ENCODE measurements at places on chromosomes 7 and 10.

DNA sequence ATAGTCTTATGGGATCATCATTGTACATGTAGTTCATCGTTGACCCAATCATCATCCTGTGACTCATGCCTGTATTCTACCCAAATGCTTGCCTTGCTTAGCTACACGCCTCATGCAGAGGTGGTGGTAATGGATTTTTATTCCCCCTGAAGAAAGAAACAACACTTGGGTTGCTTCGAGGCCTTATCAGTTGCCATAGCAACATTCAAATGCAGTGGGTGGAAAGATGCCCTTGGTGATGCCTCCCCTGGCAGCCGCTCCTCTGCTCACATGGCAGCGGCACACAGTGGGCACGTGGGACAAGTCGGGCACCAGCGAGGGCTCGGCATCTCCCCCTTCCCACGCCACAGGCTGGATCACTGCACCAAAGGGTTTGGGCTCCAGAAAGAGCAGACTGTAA, 54.0 kb upstream of the NMT2 start:
- no peak for DNase-seq

DNA sequence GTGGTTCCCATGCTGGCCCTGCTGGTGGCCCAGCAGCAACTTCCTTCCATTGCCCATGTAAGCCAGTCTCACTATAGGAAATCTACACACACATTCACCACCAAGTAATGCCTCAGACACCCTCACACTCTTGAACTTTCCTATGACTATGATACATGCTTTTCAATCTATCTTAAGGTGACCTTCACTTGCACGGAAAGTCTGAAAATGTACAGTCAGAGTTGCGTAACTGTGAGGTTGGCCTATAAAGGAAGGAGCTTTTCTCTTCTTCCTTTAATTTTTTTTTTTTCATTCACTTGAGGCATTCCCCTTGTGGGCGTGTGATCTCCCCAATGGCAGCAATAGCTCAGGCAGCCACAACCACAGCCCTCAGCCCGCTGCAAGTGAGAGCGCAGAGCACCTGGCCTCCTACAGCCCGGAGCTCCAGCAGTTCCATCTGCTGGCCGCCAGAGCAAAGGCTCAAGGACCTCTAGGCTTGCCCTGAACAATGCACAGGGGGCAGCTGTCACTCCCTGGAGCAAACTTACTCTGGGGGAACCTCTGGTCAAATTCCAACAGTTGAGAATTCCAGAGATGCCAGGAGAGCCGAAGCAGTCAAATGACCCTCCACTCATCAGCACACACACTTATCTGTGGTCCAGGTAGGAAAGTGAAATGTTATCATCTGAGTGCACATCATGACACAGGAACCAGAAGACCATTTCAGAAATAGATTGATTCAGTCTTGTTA, 123.1 kb upstream of the ADO start:
- no peak for DNase-seq

GRCh38 chr7:105355701-105356100, 33.0 kb downstream of the SRPK2 start:
- DNase-seq: no peak

DNA sequence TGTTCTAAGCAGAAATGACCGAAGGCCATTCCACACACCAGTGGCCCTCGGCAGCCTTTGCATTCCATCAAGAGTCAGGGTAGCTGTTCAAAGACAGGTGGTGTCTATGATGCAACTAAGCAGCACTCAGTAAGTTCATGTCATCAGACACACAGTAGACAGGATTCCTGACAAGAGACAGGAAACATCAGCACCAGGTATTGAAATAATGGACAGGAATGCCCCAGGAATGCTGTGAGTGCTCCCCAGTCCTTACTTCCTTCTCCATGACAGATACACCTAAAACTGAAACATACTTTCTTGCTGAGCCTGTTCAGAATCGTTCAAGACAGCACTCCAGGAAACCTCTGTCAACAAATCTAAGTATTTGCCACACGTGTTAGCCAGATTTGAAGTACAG, 204.4 kb downstream of the TPST1 start:
- DNase-seq: no peak

GRCh38 chr7:148402159-148402558, 188.4 kb upstream of the C7orf33 start:
- peak; percentile 90 for DNase-seq

DNA sequence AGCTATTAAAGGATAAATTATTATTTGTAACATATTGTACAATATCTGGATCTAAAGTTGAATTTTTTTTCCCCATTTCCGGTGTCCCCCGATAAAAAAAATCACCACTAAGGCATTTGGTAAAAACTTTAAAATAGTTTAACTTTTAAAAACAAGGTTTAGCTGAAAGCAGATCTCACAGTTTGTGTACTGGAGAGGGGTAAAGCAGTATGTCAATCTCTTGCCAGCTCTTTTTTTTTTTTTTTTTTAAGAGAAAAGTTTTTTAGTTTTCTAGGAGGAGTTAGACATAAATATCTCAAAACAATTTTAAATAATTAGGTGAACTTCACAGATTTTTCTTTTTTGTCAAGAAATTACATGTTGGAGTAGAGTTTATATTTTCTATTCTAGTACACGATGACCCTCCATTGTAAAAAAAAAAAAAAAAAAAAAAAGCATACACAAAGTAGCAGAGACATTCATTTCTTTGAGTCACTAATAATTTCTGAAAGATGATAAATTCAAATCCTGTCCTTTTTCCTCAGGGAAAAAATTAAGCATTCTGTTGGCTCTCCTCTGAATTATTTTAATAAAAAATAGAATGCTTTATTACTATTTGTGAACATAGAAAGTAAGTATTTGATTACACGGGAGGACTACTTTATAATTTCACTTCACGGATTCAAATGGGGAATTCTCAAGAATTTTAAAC, 1.9 kb upstream of the HBP1 start:
- DNase-seq: no peak

DNA sequence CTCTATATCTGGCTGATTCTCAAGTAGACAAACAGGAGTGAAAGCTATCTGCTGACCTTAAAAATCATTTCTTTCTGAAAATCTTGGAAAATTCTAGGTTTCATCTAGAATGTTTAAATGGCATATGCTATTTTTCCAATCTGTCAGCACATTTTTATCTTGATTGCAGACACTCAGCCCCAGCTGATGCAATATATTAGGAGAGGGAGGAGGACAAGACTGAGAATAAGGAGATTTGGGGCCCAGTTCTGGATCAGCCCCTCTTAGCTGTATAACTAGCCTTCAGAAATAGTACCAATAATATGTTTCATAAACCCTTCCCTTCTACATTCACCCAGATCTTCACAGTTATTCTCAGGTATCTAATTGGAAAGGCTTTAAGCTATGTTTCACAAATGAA, 131.2 kb downstream of the HDAC9 start:
- DNase-seq: no peak

GRCh38 chr10:71645185-71645584, 74.4 kb downstream of the C10orf105 start:
- no peak for DNase-seq

GRCh38 chr7:107220356-107220755, 51.6 kb downstream of the HBP1 start:
- no peak for DNase-seq

GRCh38 chr7:71404726-71405345, 272.9 kb downstream of the GALNT17 start:
- no peak for DNase-seq

- no peak for DNase-seq
These were observed 35.1 kb upstream of the DNAH11 start for GRCh38 chr7:21507627-21508343.

GRCh38 chr10:22250897-22251660, 33.3 kb upstream of the EBLN1 start:
- DNase-seq: no peak

DNA sequence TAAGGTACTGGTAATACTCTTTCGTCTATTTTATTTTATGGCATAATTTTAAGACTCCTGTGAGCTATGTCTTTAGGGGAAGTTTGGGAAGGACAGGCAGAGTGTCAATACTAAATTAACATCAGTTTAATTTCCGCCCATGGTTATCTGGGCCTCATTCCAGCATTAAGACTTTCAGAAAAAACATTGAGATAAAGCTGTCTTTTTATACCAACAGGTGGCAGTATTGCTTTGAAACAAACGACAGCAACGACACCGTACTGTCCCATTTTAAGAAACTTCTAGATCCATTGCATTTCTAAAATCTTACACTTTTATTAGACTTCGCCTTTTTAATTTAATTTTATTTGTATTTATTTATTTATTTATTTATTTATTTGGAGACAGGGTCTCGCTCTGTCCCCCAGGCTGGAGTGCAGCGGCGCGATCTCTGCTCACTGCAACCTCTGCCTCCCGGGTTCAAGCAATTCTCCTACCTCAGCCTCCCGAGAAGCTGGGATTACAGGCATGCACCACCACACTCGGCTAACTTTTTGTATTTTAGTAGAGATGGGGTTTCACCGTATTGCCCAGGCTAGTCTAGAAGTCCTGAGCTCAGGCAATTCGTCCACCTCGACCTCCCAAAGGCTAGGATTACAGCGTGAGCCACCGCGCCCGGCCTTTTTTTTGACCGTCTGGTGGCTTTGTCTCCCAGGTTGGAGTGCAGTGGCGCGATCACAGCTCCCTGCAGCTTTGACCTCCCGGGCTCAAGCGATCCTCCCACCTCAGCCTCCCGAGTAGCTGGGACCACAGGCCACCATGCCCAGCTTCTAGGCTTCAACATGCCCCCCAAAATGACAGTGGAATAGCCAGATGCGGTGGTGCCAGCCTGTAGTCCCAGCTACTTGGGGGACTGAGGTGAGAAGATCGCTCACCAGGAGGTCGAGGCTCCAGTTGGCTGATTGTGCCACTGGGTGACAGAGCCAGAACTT, 78.7 kb upstream of the C1GALT1 start:
- peak; percentile 59 for DNase-seq

DNA sequence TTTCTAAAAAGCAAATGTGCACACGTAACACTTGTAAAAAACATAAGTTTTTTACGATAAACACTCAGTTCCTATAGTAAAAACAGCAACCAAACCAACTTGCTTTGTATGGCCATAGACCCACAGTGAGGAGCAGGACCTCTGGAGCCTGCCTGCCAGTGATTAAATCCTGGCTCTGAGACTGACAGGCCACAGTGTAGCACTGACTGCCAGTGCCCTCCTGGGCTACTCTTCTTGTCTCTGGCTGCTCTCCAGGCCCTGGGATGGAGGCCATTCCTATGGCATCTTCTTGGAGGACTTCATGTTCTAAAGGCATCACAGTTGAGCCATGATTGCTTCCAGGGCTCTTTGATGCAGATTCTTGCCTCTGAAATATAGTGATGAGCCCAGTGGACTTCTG, 22.7 kb upstream of the TMEM254 start:
- no peak for DNase-seq

GRCh38 chr7:46131916-46132795, 211.1 kb upstream of the IGFBP3 start:
- no peak for DNase-seq

DNA sequence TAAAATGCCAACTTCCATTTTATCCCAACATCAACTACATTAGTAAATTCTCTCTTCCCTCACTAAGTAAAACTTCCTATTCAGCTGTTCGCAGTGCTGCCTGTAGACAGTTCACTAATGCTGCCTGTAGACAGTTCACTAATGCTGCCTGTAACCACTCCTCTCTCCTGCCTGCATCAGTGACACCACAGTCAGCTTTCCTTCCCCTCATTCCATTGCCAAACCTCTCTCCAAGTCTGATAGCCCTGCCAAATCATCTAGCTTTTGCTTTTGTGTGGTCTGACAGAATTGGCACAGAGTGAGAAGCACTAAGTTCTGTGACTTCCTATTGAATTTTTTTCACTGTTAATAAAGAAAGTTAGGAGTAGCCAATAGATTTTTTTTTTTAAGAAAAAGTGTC, 43.0 kb upstream of the MACC1 start:
- no peak for DNase-seq

DNA sequence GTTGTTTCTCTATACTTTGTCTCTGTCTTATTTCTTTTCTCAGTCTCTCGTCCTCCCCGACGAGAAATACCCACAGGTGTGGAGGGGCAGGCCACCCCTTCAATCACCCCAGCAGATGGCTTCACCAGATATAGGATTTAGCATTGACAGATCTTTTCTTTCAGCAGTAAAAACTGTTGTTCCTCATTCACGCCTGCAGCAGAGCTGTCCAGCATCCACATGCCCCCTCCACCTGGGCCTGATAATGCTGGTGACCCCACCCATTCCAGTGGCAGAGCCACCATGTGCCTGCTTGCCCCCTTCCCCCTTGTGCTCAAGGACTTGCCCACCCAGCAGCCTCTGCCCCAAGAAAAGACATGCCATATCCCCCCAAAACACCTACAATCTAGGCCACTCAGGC, 15.5 kb downstream of the FRG2B start:
- no peak for DNase-seq

GRCh38 chr7:30908681-30909080, 3.0 kb upstream of the AQP1 start:
- DNase-seq: no peak

DNA sequence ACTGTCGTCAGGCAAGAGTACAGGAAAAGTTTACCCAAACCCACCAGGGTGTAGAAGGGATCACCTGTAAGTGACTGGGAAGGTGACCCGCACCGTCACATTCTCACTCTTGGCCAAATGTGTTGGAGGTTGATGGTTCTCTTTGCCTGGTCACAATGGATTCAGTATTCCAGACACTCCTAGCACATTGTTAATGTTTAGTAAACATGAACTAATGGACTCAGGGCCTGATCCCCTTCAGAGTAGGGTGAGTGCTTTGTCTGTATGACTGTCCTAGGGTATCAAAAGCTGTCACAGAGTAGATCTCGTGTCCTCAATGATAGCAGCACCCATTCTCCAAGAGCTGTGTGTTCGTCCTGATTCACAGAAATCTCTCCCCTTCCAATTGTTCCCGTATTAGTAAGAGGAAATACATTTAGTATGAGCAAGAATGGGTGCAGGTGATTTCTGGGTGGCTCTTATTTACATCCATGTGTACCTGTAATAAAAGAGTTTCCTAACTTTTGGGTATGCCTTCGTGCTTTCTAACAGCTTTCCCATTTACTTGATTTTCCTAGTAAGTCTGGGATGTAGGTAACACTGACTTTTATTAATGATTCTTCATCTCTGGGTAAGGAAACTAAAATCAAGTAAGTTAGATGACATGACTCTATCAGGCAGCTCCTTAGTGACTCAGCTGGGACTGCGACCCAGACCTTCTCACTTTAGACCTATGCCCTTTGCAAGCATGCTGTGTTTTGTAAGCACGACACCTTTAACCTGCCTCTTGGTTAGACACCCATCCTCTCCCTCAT, 4.7 kb downstream of the EEPD1 start:
- no peak for DNase-seq

GRCh38 chr10:28637346-28637745, 40.0 kb upstream of the BAMBI start:
- no peak for DNase-seq
